ENCODE measurements at places on chromosomes 7 and 10.

DNA sequence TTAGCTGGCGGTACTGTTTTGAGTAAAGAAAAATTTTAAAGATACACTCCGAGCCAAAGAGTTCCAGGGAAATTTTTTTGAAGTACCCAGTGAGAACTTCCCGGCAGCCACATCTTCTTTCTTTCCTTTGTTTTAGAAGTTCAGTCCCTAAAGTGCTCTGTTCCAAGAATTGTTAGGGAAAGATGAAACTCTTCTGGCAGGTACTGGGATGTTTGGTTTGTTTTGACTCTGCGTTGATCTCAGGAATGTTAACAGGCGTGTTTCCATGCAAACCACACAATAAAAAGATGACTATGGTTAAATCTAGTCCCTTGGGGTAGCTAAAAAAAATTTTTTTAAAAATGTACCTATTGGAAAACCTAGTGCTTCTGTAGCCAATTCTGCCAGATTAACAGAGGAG, 224.7 kb upstream of the PHYHIPL start:
- DNase-seq = no peak

GRCh38 chr10:72692744-72692993, 726 bp downstream of the MCU start:
- DNase-seq = no peak

DNA sequence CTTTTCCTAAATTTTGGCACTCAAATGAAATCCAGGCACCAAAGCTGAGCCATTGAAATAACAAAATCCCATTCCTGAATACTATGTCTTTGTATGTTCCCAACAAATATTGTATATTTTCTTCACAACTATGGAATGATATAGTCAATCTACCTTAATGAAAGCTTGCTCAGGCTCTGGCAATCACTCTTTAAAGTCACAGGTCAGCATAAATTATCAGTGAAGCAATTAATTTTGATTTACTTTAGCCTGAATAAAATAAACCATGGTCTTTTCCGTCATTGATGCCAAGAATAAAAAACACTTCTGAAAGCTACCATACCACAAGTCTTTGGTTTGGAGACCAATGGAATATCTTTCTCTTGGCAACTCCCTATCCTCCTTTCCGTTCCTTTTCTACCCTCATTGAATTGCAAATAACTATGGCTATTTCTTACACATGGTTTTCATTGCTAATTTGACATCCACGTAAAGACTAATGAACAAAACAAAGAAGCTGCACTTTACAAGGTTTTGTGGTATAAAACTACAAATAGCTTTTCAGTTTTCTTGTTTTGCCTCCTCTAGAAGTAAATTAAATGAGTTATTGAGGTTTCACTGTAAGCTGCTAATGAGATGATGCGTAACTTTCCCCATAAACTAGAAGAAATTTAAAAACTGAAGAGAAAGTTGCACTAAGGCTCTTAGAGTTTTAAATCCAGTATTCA, 166.6 kb downstream of the TAX1BP1 start:
- DNase-seq = no peak

DNA sequence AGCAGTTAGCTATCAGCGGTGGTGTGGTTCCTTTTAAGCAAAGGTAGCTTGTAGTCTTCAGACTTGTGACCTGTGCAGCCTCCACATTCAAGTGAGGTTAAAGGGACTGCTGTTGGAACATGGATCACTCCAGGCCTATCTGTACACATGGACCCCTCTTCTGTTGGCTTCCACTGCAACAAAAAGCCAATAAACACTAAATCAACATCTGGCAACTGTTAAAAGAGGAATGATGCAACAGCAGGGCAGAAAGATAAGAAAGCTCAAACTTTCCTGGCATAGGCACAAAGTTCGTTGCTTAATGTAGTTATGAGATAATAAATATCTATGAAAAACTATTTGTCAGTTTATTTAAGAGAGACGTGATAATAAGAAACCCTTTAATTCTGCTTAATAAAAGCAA, 4.0 kb upstream of the MINPP1 start:
- no peak for DNase-seq

- peak; percentile 28 for DNase-seq
These were observed 6.6 kb upstream of the TPK1 start for GRCh38 chr7:144842377-144842851.

DNA sequence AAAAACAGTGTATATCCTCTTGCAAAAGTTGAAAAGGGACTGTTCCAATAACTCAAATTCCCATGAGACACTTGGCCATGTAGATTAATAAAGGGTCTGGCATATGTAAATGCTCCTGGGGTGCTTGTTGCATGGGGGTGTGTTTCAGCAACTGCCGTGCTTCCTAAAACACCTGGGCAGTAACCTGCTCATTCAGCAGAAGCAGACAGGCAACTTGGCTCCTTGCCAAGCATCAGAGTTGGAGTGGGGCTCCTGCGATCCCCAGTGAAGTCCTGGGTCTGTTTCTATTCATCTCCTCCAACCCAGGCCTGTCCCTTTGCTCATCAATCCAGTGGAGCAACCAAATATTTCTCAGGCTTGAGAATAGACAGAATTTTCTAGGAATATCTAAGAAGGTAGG, 42.2 kb upstream of the ADAM12 start:
- DNase-seq = no peak

DNA sequence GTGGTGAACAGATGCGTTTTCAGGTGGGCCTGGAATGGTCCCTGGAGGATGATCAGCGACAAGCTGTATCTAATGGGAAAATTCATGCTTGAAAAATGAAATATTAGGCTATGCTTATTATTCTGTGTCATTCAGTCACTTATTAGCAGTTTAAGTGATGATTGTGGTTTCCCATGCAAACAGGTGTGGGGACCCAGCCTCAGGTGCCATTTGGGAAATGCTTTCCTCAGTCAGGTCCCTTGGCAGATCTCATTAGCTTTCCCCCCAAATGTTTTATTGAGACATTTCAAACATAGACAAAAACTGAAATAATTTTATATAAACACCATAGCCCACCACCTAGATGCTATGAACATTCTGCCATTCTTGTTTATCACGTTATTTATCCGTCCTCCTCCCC, 411 bp upstream of the SNX10 start:
- DNase-seq = no peak

DNA sequence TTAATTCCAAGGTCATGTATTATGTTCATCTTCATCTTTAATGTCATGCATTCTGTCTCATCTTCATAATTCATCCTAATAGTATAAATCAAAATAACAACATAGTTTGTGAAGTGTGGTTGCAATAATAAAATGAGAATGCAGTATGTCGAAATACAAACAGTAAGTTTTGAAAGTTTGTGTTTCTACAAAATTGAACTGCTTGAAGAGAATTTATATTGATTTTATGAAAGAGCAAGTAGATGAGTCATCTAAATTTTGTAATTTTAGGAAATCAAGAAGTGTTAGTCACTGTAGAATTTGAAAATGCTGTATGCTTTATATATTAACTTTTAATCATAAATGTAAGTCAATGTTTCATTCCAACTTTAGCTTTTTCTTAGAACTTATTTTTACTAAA, 190.5 kb upstream of the PPP1R3A start:
- no peak for DNase-seq

- no peak for DNase-seq
These were observed 85.1 kb downstream of the CPED1 start for GRCh38 chr7:121073463-121074099.

DNA sequence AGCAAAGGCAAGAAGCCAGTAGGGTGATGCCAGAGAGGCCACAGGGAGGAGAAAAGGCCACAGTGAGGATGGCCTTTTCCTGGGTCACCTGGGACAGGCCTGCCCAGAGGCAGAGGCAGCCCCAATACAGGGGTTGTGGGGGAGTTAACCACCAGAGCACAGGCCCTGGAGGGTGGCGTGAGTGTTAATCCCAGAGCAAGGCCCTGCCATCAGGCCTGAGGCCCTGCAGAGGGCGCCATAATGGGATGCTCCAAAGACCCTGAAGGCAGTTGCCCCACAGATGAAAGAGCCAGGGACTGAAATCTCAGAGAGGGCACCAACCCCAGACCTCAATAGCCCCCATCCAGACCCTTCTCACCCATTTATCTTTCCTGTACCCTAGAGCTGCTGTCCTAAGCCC, 23.9 kb downstream of the SLC13A4 start:
- DNase-seq = no peak

- no peak for DNase-seq
These were observed 109.4 kb downstream of the PRKAG2 start for GRCh38 chr7:151767557-151767956.

- DNase-seq = no peak
These were observed 26.8 kb downstream of the GOLGA7B start for GRCh38 chr10:97876402-97876801.

GRCh38 chr10:106399112-106399511, 765.4 kb downstream of the SORCS1 start:
- DNase-seq = no peak

GRCh38 chr7:11707606-11708193, 124.3 kb downstream of the THSD7A start:
- DNase-seq = no peak

- DNase-seq = no peak
These were observed 36.5 kb upstream of the EEPD1 start for GRCh38 chr7:36116347-36117202.

- peak; percentile 52 for DNase-seq
These were observed 339.9 kb downstream of the CXCL12 start for GRCh38 chr10:44045020-44045419.

GRCh38 chr7:88522771-88523293, 216.1 kb upstream of the STEAP4 start:
- DNase-seq = no peak

GRCh38 chr10:35641676-35642034, 441 bp downstream of the FZD8 start:
- DNase-seq = peak; percentile 68

DNA sequence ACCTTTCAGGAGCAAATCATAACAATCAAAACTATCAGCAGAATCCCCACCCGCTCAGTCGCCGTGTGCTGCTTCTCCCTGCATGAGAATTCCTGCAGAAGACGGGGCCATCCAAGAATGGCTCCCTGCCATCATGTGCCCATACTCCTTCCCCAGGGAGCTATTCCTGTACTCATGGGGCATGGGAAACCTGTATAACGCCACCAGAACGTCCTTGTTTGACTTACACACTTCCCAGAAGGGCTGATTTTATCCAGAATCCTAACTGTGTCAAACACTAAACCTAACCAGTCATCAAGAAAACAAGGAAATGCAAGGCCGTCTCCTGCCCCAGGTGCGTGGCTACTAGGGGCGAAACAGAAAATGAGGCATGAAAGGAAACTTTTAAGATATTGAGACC, 16.0 kb downstream of the DIP2C start:
- no peak for DNase-seq

GRCh38 chr10:21715531-21716195, 181.6 kb downstream of the MLLT10 start:
- no peak for DNase-seq

GRCh38 chr10:11522821-11523245, 88.6 kb downstream of the USP6NL start:
- peak; percentile 43 for DNase-seq

DNA sequence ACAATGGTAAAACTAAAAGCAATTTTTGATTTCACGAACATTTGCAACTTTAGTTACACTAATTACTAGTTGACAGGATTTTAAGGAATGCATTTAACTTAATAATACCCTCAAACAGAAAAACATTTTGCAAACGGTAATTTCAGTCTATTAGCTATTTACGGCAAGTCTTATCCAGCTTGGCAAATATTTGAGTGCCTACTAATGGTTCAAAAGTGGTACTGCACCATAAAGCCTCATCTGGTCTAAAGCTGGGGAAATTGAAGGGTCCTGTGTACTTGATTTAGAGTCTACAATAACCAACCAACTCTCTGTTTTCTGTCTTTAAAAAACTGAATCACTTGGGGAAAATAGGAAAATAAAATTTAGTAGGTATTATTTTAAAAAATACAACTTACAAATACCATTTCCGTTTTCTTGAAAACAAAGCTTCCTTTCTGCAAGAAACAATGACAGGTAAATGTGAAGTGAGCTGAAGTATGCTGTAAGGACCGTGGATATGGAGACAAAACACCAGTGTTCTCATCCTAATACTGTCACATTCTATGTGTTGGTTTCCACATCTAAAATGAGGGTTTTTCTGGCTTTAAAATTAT, 142.3 kb downstream of the VPS50 start:
- no peak for DNase-seq

DNA sequence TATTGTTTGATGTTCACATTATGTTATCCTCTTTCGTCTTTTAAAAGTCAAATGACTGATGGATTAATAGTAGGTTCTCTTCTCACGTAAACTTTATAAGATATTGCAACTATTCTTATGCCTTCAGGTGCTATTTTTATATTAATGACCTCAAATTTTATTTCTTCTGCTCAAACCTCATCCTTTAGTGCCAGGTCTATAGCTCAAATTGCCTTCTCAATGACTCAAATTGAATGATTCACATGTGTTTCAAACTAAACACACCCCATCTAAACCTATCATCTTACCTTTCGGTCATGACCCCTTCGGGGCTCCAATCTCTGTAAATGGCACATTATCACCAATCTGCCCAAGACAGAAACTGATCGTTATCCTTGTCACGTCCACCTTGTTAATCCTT, 22.0 kb upstream of the LIPF start:
- no peak for DNase-seq

DNA sequence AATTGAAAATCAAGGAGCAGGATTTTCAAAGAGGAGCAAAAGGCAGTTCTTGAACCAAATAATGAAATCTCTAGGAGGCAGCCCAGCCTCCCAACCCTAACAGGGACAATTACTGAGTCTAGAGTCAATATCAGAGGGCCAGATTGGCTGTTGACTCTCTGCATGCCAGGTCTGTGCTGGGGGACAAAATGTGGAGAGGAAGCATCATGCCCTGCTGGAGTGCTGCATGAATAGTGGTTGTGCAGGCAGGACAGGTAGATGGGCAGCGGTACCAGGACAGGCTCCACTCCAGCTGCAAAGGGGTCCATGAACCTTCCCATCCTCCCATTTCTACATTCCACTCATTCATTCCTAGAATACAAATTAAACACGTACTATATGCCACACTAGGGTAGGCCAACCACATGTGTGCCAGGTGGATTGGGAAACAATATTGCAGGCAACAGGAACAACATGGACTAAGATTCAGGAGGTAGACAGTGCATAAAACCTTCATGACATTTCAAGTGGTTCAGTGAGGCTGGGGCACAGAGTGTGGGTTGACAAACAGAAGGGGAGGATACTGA, 30.4 kb upstream of the MAT1A start:
- DNase-seq = no peak

GRCh38 chr7:130938661-130939060, 204.7 kb upstream of the KLF14 start:
- no peak for DNase-seq

DNA sequence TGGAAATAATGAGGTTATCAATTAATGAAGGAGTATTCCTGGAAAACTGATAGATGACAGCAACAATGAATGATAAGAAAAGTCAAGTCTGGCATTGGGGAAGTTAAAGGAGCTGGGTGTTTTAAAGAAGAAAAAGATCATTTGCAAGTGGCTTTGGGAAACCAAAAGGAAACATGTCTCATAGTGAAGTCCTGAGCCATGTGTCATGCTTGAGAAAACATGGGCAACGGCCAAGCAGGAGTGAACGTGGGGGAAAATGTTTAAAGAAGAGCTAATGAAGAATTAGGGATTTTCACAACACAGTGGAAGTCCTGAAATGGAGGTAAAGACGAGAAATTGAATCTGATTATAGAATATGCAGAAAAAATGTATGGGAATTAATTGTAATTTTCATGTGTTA, 1383.2 kb upstream of the CELF2 start:
- DNase-seq = no peak

GRCh38 chr7:103447073-103447960, 1.3 kb upstream of the SLC26A5 start:
- no peak for DNase-seq

GRCh38 chr10:93850031-93851015, 43.5 kb upstream of the SLC35G1 start:
- no peak for DNase-seq

- no peak for DNase-seq
These were observed 100.0 kb downstream of the TCERG1L start for GRCh38 chr10:131211559-131211958.

Data from left ventricle myocardium superior (tissue), 1 donor.